T follicular helper cell (primary cell): ENCODE measurements at places on chromosomes 16 and 17.
A peak's percentile ranks its signal among the peaks of the same experiment; 100 is the strongest.

DNA sequence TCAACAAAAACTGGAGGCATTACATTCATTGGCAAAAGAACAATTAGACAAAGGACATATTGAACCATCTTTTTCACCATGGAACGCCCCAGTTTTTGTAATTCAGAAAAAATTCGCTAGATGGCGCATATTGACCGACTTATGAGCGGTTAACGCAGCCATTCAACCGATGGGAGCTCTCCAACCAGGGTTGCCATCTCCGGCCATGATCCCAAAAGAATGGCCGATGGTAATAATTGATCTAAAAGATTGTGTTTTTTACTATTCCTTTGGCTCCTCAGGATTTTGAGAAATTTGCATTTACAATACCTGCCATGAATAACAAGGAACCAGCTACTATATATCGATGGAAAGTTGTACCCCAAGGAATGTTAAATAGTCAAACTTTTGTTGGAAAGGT lies 21.4 kb downstream of the ALOX15B start:
- DNase-seq: peak; percentile 42

- DNase-seq: peak; percentile 45
Observed at GRCh38 chr16:88782454-88783390, 2.3 kb downstream of the PIEZO1 start.

- DNase-seq: peak; percentile 45
Observed at GRCh38 chr16:2919511-2920255, 8.0 kb downstream of the FLYWCH1 start.

- no peak for DNase-seq
Observed at GRCh38 chr16:9868606-9869149, 313.6 kb downstream of the GRIN2A start.

- no peak for DNase-seq
Observed at GRCh38 chr17:69018687-69019086, 42.0 kb downstream of the ABCA9 start.

DNA sequence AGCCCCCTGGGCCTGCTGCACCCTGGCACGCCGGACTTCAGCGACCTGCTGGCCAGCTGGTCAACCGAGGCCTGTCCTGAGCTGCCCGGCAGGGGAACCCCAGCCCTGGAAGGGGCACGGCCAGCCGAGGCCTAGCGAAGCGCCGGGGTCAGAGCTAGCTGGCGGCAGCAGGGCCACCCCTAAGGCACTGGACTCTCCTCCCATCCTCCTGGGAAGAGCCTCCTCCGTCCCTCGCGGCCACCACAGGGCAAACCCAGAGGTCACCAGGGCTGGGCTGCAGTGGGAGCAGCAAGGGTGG lies 2.3 kb downstream of the PERCC1 start:
- no peak for DNase-seq

DNA sequence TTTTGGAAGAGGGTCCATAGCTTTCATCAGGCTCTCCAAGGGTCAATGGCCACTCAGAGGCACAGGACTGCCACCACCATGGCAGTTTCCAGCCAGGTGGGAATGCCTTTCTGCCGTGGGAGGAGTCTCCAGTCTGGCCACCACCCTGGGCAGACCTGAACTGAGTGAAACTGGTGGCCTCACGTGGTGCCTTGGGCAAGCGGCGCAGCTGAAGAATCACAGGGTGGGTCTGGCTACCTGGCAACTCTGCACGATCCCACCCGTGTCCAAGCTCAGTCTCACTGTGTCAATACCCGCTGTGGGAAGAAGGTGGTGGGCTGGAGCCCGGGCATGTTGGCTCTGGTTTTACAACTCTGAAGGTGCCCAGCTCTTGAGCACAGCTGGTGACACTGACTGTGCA lies 31.8 kb downstream of the VAC14 start:
- DNase-seq: no peak

GRCh38 chr17:81239714-81240555 lies 817 bp downstream of the NDUFAF8 start:
- DNase-seq: no peak

GRCh38 chr16:2048116-2048543 lies 345 bp downstream of the TSC2 start:
- DNase-seq: no peak

DNA sequence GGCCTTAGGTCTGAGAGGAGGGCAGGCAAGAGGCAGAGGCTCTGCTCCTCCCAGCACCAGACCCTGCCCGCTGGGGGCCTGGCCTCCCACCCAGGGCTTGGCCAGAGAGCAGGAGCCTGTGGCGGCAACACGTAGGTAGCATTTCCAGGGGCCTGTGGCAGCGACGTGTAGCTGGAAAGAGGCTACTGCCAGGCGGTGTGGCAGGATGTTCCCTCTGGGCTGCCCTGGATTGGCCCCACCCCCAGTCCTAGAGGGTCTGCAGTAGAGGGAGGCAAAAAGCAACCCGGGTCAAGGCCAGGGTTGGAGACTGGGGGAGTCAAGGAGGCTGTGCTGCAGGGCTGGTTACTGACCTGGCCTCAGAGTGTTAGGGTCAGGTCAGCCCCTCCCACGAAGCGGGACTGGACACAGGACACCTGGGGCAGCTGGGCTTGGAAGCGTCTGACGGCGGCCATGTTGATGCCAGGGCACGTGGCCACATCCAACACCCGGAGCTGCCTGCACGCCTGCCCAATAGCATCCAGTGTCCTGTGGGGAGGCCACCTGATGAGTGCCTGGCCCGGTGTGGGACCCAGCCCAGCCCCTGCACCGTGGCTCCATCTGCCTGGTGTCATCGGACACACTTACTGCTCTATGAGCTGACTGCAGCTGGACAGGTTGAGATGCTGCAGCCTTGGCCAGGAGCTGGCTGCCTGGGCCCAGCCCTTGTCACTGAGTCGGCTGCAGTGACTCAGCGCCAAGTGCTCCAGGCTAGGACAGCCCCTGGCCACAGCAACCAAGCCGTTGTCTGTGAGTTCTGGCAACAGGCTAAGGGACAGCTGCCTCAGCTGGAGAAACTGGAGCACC lies 8.5 kb downstream of the ELMO3 start:
- DNase-seq: no peak

DNA sequence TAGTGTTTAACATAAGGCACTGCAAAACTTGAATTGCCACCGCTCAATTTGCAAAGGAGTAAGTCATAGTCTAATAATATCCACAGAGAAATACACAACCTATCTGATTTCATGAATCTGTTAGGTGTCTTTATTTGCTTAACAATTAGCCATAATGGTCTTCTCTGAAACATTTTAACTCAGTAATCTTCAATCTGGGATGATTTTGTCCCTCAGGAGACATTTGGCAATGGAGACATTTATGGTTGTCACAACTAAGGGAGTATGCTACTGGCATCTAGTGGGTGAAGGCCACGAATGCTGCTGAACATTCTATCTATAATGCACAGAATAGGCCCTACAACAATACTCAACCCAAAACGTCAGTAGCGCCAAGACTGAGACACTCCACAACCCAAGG lies 4.3 kb downstream of the UBE2G1 start:
- no peak for DNase-seq

DNA sequence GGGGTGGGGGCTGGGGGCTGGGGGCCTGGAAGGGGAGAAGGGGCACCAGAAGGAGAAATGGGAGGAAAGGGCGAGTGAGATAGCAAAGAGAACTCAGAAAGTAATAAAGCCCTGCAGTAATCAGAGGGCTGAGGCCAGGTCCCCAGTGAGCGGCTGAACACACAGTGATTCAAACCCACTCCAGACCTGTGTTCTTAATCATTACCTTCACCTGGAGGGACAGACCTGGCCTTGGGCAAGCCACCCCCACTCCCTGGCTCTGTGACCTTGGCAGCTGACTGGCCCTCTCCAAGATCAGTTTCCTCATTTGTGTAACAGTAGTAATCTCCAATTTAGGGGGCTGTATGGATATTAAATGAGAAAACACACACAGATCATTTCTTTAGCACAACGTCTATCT lies 150.4 kb downstream of the WWOX start:
- no peak for DNase-seq

GRCh38 chr17:52930581-52930980 lies 772.1 kb upstream of the CA10 start:
- DNase-seq: no peak

GRCh38 chr17:42287305-42287976 lies 857 bp upstream of the STAT5A start:
- no peak for DNase-seq

DNA sequence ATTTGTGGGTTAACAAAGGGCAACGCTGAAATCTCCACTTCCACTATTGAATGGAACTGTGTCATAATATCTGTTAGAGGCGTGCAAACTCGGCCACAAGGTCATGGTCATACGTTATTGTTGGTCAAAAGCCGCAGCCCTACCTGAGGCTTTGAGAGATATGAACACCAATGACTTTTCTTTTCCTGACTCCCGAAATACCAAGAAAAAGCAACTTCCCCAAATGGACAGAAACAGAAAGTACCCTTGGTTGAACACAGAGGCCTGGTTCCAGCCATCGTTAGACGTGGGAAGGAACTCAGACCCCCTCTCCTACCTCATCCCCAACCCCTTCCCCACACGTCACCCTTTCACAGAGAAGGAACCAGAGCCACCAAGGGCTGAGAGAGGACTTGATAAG lies 1.4 kb upstream of the PIK3R5 start:
- DNase-seq: no peak

DNA sequence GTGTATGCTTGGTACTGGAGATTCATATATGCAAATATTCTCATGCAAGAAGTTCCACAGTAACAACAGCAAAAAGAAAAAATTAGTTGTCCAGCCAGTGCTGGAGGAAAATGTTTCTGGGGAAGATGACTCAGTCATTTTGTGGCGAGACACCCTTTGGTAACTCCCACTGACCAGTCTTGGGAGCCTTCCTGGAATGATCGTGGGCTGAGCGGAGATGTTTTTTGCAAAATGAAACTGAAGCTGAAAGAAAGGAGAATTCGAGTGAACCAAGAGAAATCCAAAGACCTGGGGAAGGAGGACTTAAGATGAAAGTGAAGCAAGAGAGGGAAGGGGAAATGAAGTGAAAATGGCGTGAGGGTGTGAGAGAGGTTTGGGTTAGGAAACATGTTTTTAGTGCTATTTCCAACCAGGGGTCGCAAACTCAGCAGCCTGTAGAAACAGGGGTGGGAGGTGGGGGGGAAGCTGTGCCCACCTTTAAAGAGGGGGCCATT lies 5.2 kb downstream of the ITPRIPL2 start:
- no peak for DNase-seq

DNA sequence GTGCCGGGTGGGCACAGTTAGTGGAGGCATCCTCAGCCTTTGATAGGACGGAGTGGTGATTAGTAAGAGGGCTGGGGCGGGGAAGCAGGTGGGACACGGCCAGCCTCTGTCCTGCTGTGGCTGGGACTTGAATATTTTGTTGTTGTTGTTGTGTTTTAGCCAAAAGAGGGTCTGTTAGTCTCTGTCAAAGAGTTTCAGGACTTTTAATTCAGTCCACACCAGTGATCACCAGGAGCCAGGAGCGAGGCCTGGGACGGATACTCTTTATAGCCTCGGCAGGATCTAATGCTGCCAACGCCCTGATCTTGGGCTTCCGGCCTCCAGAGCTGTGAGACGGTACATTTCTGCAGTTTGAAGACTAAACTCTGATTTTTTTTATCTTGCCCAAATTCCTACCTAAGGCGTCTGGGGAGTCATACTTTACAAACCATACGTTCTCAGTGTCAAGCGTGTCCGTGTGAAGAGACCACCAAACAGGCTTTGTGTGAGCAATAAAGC lies 2.9 kb upstream of the RNF213 start:
- DNase-seq: no peak

GRCh38 chr17:49968405-49969133 lies 421 bp upstream of the DLX4 start:
- DNase-seq: peak; percentile 51

- DNase-seq: no peak
Observed at GRCh38 chr17:15892731-15893657, 51.9 kb upstream of the ADORA2B start.

DNA sequence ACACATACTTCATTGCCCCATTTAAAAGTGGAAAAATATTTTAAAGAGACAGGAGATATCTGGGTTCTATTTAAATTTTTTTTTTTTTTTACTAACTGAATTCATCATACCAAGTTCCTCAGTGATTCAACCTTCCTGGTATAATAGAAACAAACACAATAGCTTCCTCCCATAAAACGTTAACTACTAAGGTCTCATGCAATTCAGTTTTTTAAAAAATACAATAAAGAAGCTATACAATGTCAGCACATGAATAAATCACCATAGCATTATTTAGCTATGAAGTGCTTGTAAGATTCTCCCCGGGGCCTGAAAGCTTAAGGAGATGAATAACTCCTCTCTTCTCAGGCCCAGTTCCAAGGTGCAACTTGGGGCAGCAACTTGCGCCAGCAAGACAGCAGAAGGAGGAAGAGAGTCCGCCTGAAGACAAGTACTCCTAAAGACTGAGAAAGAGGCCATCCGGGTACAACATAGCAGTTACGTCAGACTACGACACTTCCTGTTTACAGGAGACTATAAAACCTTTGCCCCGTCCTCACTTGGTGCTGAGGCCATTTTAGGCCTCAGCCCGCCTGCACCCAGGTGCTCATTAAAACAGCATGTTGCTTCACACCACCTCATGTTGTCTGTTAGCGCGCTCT lies 81.5 kb downstream of the MYO1D start:
- DNase-seq: no peak

- no peak for DNase-seq
Observed at GRCh38 chr16:27408602-27409031, 6.6 kb downstream of the IL21R start.

GRCh38 chr16:10791048-10791447 lies 27.5 kb downstream of the TVP23A start:
- DNase-seq: no peak

GRCh38 chr17:40936437-40936971 lies 942 bp downstream of the KRT23 start:
- no peak for DNase-seq

DNA sequence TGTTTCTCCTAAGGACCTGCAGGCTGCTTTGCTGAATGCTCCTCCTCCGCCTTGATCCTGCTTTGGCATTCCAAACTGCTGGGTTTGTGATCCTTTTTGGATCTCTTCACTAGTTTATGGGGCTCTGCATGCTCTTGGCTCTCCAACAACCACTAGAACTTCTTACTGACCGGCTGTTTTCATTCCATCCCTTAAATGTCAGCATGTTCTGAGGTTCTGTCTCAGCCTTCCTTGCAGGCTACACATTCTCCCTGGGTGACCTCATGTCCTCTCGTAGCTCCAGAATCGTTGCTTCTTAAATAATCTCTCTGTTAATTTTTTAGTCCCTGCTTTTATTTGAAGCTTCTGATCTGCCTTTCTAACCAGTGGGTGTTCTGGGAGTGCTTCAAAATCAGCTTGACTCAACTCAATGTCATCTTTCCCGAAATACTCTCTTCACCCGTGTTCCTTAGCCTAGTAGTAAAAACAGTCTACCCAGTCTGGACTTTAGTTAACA lies 119.0 kb upstream of the HS3ST2 start:
- DNase-seq: no peak

DNA sequence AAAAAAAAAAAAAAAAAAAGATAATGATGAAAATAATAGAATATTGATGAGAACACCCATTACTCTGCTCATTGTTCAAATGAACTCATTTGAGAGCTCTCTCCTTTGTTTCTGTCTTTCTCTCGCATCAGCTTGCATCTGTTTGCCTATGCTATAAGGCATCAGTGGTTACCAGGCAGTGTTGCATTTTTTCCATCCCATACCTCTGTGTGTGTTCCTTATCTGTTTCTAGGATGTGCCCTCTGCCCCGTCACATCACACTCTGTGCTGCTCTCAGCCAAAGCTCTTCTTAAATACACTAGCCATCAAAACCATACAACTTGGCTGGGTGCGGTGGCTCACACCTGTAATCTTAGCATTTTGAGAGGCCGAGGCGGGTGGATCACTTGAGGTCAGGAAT lies 568.2 kb downstream of the WWOX start:
- DNase-seq: no peak
